ENCODE measurements at places on chromosomes 1 and 21.

GRCh38 chr1:18719786-18720451 is 89.3 kb downstream of the PAX7 start:
- DNase-seq: no peak

DNA sequence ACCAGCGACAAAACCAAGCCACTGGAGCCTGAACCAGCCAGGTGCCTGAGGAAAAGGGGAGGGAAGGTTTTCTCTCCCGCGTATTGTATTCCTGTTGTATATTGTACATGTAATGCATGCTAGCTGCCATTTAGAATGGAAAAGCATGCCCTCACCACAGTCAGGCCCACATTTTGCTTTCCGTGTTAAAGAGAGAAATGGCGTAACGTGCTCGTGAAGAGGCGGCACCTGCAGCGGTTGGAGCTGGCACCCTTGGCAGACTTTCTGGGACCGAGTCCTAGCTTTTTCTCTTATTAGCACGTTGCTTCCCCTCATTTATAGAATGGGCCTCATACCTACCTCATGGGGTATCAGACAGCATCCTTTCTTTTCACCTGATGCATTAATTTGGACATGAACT is 135.3 kb upstream of the IRF2BP2 start:
- no peak for DNase-seq

GRCh38 chr1:151534662-151535278 is 5.3 kb upstream of the TUFT1 start:
- DNase-seq: peak; percentile 65

- no peak for DNase-seq
Observed at GRCh38 chr1:64511044-64511443, 41.1 kb downstream of the CACHD1 start.

- DNase-seq: no peak
Observed at GRCh38 chr1:109025694-109026093, 16.2 kb downstream of the WDR47 start.

GRCh38 chr1:51919684-51920083 is 41.2 kb upstream of the NRDC start:
- DNase-seq: no peak

GRCh38 chr1:65178235-65178634 is 30.2 kb downstream of the AK4 start:
- no peak for DNase-seq

GRCh38 chr1:33390542-33390941 is 40.4 kb downstream of the PHC2 start:
- no peak for DNase-seq

DNA sequence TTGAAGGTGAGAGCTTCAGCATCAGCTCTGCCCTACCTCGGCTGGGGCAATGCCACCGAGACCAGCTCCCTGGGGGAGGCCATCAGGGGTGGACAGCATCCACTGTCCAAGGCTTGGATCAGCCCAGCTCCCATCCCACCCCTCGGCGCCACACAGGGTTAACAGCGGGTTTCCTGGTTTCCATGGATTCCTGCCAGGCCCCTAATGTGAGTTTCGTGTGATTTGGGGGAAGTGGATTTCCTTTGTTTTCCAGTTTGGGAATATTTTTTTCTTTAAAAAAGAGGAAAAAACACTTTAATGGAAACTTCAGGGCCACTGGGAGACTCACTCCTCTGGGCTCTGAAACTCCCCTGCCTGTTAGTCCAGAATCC is 34.3 kb downstream of the CASZ1 start:
- DNase-seq: no peak

GRCh38 chr1:237050185-237050584 is 8.2 kb downstream of the RYR2 start:
- no peak for DNase-seq

DNA sequence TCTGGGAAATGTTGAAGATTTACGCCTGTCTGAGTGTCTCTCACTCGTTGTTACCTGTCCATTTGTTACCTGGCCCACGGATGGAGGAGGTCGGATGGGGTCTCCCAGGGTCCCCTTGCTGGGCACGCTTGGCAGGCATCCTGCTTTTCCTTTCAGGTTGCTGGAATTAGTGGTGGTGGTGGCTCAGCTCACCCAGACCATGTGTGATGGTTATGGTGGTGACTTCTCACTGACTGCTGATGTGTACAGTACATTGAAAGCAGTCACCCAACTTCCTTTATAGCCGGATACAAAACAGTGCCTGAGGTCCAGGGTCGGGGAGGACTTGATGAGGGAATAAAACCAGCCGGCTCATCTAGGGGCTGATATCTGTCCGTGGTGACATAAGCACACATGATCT is 19.5 kb downstream of the MAPKAPK2 start:
- DNase-seq: no peak

- no peak for DNase-seq
Observed at GRCh38 chr1:8161546-8162105, 135.5 kb upstream of the ERRFI1 start.

- DNase-seq: no peak
Observed at GRCh38 chr1:8821084-8821483, 3.6 kb upstream of the RERE start.

DNA sequence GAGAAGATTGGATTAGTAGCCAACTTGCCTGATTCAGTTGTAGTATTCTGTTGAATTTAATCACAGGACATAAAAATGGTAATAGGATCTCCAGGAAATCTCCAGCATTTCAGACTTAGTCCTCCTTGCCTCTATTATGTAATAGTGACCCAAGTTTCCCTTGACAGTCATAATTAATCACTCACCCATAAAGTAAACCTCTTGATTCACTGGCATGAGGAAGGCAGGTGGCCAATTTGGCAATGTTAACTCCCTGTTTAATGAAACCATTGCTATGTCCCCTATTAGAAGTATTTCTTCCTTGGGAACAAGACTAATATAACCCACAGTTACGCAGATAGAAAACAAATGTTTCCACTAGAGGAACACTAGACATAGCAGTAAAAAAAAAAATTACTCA is 604.8 kb upstream of the CXADR start:
- no peak for DNase-seq

DNA sequence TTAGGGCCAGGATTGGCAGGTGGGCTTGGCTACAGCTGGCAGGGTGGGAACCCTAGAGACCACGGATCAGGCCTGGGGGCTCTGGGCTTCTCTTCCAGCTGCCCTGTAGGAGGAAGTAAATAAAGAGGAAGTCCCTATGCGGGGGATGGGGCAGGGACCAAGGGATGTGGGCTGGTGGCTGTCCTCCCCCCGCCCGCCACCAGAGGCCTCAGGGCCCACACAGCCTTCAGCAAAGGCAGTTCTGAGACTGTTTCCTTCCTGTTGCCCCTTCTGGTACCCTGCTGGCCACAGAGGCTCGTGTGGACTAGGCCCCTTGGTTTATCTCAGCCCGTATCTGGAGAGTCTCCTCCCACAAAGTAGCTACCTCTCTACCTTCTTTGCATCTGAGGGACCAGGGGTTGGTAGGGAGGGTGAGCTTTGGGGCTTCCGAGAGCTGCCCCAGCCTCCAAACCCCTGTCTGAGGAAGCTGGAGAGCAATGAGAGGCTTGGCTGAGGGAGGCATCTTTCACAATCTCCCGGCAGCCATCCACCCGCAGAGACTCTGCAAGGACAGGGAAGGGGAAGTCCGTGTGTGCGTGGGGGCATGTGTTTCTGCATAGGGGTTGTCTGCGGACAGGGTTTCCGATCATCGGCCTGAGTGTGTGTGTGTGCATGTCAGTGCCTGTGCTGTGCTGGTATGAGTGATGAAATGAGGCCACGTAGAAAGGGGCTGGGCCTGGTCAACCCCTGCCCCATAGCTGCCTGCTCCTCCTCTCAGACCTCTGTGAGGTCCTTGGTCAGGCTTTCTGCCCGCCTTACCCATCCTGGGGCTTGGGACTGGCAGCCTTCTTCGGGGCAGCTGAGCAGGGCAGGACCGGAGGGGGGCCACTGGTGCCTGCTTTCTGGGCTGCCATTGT is 12.5 kb downstream of the RPS6KA1 start:
- DNase-seq: peak; percentile 78

DNA sequence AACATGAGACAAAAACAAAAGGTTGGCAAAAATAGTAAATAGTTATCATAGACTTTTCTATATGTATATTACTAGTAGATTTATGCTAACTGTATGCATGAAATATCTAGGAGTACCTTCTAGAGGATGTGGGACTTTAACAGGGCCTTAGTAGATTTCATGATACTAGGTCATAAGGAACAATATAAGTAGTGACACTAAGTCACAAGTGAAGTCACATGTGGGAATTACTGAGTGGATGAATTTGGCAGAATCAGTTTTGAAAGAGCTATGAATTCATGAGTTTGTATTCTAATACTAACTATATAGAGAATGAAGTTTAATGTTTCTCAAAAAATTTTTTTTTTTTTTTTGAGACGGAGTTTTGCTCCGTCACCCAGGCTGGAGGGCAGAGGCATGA is 53.1 kb upstream of the GPR25 start:
- no peak for DNase-seq

DNA sequence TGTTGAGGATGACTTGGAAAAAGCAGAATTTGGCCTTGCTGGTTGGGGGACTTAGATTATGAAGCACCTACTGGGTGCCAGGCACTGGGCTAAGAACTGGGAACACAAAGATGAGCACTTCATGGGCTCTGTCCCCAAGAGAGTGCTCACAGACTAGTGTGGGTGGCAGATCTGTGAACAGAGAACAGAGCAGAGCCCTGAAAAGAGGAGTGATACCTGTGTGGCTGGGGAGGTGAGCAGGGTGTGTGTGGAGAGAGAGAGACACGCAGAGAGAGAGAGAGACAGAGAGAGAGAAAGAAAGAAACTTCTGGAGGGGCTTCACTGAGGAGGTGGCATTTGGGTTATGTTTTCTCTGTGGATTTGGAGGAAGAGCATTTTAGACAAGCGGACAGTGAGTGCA is 61.1 kb upstream of the PPP2R5A start:
- no peak for DNase-seq

Measured in stimulated activated CD8-positive, alpha-beta memory T cell treated with anti-CD3 and anti-CD28 coated beads, Interleukin-2, amount 100 ng/mL, for 48 hours (primary cell).